ENCODE measurements at places on chromosomes 6 and 20.

DNA sequence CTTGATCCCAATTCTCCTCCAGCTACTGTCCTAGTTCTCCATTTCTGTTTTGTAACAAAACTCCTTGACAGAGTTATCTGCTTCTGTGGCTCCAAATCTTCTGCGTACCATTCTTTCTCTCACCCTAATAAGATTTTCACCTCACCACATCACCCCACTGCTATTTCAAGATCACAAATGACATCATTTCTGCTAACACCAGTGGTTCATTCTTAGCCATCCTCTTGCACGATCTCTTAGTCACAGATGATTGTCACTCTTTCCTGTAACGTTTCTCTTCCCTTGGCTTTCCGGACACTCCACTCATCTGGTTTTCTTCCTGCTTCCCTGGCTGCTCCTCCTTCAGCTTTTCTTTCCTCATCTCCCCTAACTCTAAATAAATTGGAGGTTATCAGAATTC, 56.8 kb upstream of the FABP7 start:
- no peak for DNase-seq

- DNase-seq: no peak
Observed at GRCh38 chr6:163646866-163647265, 232.3 kb downstream of the QKI start.

GRCh38 chr6:55937951-55938690, 62.7 kb upstream of the BMP5 start:
- DNase-seq: no peak

DNA sequence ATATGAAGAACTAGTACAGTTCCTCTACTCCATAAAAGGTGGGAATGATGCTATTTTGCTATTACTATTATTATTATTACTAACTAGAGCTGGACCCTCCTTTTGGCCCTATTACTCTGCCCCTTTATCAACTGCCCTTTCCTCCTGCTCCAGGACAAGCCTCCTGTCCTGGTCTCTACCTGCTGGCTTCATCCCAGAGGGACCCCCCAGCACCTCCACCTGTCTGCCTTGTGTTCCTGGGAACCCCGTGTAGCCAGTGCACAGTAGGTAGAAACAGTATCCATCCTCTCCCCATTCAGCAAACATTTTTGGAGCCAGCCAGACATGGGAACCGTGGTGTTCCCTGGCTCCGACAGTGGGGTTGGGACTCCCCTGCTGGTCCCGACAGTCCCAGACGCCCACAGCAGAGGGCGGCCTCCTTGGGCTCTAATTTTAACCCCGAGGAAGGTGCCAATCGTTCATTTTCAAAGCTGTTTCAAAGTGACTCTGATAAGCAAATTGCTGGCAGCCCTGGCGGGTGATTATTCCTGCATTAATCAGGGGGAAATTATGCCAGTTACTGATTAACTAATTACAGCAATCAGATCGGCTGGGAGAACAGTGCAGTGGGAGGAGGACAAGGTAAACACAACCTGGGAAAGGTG, 44.2 kb upstream of the MDGA1 start:
- peak; percentile 56 for DNase-seq

- DNase-seq: peak; percentile 40
Observed at GRCh38 chr6:121437851-121438651, 2.6 kb downstream of the GJA1 start.
